Fibroblast of the aortic adventitia (primary cell): ENCODE measurements at places on chromosomes 3 and 15. TPM values are rescaled to one million over a fixed set of nuclear protein-coding genes. Genes with fewer than 3 reads are reported as not detected.

VWA5B2 gene
- total RNA-seq, result 0.72 TPM in 1 of 2 replicates, not detected in the other

GRCh38 chr3:184712248-184713039 is 580 bp upstream of the MAGEF1 start:
- DNase-seq, result no peak

DNA sequence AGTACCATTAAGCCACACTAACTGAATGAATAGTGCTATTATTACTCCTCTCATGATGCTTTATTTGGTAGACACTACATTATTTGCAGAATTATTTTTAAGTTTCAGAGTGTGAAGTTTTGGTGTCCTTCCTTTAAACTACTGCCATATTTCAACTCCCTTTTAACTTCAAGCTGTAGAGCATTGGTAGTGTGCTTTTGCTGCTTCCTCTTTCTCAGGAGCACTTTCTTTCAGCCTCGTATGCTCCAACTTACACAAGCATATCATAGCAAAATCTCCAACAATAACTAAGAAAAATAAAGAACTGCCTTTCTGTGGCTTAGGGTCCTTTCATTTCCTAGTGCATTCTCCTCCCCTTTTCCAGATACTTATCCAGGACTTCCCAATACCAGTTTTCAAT is 476.4 kb upstream of the AGTR1 start:
- no peak for DNase-seq

GRCh38 chr15:90072978-90073640 is 29.2 kb downstream of the IDH2 start:
- DNase-seq, result no peak

- peak; percentile 42 for DNase-seq
Measured at GRCh38 chr3:65953881-65954733, 84.6 kb downstream of the MAGI1 start.

IREB2 gene
- 25.1 and 28.1 TPM in 2 replicates for total RNA-seq

DNA sequence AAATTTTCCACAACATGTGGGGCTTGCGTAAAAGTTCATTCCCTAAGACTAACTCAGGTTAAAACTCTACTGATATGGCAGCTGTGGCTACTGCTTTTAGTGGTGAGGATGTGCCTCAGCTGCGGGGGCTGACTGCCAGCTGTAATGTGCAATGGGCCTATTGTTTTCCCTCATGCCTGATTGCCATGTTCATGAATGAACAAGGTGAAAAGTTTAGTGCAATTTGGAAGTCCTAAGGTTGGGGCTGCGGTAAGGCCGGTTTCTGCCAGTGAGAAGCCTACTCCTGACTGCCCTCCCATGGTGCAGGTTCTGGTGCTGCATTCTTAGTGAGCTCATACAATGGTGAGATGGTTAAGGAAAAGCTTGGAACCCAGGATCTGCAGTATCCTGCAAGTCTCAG is 10.9 kb upstream of the ALDH1L1 start:
- no peak for DNase-seq

- DNase-seq, result no peak
Measured at GRCh38 chr15:54815556-54815955, 381.2 kb downstream of the RSL24D1 start.

C3orf22 gene
- not detected in 2 replicates for total RNA-seq

ADCY5 gene
- under 0.01 and 0.41 TPM in 2 replicates for total RNA-seq

DNA sequence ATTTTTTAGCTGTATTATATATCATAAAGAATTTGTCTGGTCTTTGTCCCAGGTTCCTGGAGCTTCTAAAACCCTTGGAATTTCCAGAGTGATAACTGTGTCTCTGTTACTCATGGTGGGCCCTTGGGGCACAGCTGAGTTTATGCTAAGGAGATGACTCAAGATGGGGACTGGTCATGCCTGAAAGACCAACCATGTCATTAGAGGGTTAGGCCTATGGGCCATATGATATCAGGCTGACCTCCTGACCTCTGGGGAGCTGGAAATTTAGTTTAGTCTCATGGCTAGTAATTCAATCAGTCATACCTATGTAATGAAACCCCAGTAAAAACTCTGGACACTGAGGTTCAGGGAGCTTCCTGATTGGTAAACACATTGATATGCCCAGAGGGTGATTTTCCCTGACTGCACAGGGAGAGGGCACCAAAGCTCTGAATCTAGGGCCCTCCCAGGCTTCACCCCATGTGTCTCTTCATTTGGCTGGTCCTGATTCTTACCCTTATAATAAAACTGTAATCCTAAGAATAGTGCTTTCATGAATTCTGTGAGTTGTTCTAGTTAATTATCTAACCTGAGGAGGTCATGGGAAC is 69.6 kb downstream of the EEFSEC start:
- no peak for DNase-seq

DNA sequence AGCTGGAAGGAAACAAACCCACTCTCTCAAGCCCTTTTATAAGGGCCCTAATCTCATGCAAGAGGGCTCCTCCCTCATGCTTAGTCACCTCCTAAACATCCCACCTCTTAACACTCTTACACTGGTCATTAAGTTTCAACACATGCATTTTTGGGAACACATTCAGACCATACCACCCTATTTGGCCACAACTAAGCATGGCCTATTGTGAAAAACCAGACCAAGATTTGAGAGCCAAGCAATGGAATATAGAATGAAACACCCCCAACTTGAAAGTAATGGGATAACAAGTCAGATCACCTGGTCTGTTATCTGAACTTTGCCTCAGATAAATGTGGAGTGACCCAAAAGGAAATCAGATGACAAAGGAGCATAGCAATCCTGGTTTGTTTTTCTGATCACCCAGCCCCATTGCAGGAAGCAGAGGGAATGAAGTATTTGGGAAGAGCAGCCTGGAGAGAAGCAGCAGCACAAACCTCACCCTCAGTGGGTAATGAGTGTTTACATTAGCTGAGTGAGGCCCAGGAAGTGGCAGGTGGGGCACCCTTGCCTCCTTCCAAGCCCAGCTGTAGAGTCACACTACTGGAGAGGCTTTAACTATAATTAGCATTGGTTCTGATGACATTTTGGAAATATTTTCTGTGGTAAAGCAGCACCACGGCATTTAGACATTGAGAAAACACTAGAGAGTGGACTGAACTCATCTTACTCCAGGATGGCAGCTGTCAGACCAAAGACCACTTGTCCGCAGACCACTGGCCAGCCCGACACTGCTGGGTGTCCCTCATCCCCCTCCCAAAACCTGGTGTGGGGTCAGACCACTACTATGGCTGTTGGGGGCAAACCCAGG is 48.8 kb upstream of the PRTG start:
- peak; percentile 90 for DNase-seq

DNA sequence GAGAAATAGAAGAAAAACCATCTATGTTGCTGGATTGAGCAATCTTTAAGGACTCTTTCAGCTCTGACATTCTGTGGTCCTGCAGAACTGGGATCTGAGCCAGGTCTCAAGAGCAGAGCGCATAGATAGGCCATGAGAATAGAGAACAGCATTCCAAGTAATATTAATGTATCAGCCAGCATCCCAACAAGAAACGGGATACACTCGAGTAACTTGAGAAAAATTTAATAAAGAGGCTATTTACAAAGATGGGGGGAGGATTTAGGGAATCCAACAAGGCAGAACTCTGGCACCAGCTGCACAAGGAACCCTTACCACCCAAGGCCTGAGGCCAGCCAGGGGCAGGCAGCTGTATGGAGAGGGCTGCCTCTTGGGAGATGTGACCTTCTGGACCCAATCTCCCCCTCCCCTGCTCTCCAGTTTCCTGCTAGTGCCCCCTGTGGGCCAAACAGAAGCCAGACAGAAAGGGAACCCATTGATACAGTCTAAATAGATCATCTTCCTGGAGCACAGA is 8.2 kb downstream of the TMOD2 start:
- DNase-seq, result peak; percentile 97

GRCh38 chr15:71055461-71055860 is 59.8 kb upstream of the THSD4 start:
- DNase-seq, result peak; percentile 55

- DNase-seq, result peak; percentile 84
Measured at GRCh38 chr15:52679232-52680040, at the start of gene ATOSA. ATOSA (minus strand) TSS chr15:52679388; CDS start chr15:52678021, 1,367 bp downstream.

- no peak for DNase-seq
Measured at GRCh38 chr3:100775669-100776068, 66.4 kb downstream of the TFG start.

GRCh38 chr3:53642211-53642610 is 147.8 kb downstream of the CACNA1D start:
- DNase-seq, result no peak

DNA sequence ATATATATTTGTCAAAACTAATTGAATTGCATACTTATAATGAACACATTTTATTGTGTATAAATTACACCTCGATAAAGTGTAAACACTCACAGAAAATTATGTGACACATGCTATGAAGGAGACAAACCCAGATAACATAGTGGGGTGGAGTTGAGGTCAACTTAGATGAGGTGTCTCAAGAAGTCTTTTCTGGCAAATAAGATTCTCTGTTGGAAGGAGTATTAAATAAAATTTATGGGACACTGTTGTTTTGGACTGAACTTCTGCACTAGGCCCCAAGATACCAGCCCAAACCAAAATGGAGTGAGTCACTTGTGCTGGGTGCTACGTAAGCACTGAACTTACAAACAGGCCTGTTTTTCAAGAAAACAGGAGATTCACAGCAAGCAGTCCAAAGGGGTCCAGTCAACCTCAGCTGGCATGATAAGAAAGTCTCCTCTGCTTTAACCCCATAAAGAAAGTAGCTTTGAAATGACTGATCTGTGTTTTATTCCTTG is 18.7 kb downstream of the ACTC1 start:
- no peak for DNase-seq

DLL4 gene
- 0.08 and 0.09 TPM in 2 replicates for total RNA-seq

DNA sequence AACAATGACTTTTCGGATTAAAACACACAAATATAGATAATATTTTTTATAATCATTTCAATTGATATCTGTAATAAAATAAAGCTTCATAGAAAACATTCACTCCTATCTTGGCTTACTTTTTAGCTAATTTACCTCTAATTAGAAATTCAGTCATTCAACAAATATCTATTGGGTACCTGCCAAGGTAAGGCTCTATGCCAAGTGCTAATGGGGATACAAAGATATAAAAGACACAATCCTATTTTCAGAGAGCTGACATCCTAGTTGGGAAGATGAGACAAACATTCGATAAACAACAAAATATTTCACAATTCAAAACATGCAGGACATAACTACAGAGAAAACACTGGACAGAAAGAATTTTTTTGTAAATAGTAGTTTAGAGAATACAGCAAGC is 63.3 kb downstream of the ULK4 start:
- no peak for DNase-seq

DNA sequence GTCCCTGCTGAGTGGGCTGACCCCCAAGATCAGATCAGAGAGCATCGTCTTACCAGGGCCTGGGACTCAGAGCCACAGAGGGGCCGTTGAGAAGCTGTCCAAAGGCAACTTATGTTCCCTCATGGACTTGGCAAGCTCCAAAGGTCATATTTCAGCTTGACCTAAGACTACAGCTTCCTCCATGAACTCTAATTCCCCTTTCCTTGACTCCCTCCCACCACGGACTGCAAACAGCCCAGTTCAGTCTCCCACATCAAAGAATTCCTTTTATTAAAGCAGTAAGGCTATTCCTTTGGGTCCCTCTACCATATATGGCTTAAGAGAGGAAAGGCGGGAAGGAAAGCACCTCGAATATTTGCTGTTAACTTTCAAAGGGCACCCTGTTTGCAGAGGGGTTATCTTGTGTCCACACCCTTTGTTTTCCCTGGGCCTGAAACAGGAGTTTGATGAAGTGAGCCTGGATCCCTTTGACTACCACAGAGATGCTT is 146.1 kb upstream of the THBS1 start:
- DNase-seq, result no peak

DNA sequence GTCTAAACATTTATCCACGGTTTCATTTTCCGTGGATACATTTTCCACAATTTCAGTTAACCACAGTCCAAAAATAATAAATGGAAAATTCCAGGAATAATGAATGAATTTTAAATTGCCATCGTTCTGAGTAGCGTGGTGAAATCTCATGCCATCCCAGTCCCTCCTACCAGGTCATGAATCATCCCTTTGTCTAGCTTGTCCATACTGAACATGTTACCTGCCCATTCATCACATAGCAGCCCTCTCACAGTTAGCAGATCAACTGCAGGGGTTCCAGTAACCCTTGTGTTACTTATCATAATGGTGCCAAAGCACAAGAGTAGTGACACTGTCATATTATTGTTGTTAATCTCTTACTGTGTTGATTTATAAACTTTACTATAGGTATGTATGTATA is 124.5 kb downstream of the GSK3B start:
- DNase-seq, result no peak

DNA sequence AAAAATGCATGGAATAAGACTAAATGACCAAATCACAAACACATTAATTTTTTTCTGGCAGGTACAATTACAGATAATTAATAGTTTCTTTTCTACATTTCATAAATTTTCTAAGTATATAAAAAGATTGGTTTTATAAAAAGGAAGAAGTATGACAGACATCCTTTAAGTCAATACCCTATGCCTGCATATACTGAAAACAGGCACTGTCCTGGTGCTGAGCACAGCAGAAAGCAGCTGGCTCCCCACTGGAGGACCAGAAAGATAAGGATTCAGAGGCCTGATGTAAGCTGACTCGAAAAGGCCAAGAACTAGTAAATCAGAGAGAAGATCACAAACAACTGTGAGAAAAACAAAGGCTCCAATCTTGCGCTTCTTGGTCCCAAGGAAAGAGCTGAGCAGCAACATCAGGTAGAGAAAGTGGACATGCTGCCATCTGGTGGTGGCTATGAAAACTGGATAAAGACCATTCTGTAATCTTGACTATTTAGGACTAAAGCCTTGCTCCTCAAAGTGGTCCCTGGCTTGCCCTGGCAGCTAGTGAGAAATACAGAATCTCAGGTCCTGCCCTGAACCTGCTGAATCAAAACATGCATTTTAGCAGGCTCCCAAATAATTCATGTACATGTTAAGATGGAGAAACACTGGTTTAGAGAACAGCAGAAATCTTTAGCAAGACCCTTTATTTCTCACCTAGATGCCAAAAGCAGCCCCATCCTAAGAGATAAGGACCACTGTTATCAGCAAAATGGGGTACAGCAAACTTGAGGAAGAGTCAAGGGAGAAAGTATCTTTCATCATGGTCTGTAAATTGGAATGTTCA is 76.0 kb downstream of the TRANK1 start:
- peak; percentile 78 for DNase-seq

DNA sequence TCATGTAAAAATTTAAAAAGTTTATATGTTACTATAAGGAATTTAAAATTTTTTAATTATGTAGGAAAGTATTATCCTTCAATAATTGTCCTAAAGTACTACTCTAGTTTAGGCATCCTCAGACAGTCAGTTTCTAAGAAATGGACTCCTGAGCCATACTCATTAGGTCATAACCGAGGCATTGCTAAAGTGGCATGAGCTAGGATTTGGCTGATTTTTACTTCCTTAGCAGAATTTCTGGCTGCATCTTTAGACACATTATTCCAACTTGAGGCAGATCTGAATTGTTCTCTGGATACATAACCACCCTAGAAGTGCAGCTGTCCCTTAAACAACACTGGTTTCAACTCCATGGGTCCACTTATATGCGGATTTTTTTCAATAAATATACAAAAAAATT is 38.3 kb downstream of the IFT57 start:
- no peak for DNase-seq

- no peak for DNase-seq
Measured at GRCh38 chr3:79810092-79810491, 42.3 kb upstream of the ROBO1 start.
